Esophagus squamous epithelium (tissue), 5 donors: ENCODE measurements at places on chromosomes 7 and 10.

- DNase-seq: no peak
Observed at GRCh38 chr10:52818019-52818418, 45.4 kb upstream of the MBL2 start.

GRCh38 chr10:44325596-44326307 is 59.1 kb downstream of the CXCL12 start:
- no peak for DNase-seq

DNA sequence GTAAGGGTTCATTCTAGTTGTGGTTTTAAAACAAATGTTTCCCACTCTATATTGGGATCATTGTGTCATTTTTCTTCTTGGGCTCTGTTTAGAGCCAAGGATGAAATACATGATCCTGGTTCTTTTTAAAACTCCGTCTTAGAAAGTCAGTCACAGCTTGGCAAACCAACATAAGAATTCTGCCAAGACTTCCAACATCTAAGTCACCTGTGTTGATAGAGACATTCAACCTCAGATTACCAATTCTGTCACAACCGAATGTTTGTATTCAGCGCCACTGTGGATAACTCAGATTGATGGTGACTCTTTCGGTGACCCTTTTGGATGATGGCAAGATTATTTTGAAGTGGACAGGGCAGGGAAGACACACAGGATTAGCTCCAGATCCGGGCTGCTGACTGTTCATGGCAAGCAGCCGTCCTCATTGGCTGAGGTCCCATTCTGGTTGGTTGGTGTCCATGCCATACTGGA is 255.4 kb downstream of the ARHGAP21 start:
- DNase-seq: no peak

GRCh38 chr10:43128958-43129706 is 9.1 kb upstream of the CSGALNACT2 start:
- DNase-seq: no peak

DNA sequence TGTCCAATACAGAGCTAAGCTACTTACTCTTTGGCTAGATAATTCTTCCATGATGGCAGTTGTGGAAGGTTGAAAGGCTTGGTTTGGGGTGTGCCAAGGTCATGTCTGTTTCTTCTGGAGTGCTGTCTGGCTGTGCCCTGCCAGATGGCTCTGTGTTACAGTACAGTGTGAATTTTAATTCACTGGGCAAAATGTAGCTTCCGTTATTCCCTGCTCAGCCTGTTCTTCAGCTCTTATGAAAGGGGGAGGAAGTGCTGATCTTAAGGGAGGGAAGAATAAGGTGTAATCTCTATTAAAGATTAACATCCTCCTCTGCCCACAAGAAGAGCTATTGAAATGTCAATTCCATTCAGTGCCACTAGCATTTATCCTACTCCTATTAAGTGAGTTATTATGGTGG is 52.2 kb downstream of the SND1 start:
- no peak for DNase-seq

- no peak for DNase-seq
Observed at GRCh38 chr7:123562121-123562520, 4.5 kb upstream of the NDUFA5 start.

- DNase-seq: no peak
Observed at GRCh38 chr7:114160925-114161324, 242.1 kb upstream of the PPP1R3A start.

DNA sequence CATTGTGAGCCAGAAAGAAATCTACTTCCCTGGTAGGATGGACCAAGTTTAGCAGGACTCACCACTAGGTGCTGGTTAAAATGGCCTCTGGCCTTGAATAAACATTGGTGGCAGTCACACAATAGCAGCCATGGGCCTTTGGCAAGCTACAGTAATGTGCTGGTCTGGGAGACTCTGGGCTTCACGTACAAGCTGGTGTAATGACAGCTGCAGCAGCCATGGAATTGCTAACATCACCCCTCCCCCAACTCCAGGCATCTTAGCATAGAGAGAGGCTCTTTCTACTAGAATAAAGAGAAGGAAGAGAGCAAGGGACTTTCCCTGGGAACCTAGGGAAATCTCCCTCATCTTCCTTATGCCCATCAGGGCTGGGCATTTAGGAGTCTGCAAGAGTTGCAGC is 205.1 kb upstream of the SEMA3A start:
- DNase-seq: no peak

- DNase-seq: no peak
Observed at GRCh38 chr7:55088620-55089019, 69.8 kb downstream of the EGFR start.

DNA sequence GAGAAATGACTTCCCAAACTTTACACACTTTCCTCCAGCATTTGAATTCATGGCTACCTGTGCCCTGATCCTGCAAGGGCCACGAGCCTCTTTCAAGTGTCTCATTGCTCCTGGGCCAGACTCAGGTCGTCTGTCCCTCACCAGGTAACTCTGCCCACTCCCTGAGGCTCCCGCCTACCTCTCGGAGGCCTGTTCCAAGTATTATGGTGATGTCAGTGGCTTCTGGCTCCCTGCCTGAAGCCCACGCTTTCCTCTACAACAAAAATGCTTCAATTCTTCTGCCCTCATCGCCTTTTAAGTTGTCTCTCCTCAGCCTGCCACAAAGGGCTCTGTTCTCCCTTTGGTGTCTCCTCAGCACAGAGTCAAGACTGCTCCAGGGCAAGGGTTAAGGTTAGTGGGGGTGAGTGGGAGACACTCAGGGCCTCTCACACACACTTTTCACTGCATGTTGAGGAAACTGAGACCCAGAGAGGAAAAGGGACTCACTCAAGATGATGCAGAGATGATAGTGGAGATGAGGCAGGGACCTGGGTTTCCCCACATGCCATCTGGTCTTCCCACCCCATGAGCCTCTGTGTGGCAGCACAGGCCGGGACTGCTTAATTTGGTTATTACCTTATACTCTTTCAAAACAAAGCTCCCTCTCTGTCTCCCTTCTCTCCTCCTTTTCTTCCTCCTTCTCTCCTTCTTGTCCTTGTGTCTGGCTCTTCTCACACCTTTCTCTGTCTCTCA is 28.3 kb upstream of the EGR2 start:
- DNase-seq: no peak

DNA sequence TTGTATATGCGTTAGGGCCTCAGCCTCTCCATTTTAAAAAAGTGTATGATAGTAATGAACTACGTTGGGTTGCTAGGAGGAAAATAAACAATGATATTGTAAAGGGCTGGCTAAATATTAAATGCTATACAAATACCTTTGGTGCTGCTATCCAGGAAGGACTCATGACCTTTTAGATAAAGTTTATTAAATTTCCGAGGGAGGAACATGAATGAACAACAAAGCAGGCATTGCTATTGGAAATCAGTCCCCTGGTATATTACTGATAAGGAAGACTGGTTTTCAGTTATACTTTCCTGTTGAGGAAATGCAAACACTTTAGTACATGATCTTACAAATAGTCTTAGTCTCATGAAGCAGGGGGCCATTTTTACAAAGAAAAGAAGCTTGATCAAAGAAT is 17.2 kb upstream of the AGR2 start:
- no peak for DNase-seq

DNA sequence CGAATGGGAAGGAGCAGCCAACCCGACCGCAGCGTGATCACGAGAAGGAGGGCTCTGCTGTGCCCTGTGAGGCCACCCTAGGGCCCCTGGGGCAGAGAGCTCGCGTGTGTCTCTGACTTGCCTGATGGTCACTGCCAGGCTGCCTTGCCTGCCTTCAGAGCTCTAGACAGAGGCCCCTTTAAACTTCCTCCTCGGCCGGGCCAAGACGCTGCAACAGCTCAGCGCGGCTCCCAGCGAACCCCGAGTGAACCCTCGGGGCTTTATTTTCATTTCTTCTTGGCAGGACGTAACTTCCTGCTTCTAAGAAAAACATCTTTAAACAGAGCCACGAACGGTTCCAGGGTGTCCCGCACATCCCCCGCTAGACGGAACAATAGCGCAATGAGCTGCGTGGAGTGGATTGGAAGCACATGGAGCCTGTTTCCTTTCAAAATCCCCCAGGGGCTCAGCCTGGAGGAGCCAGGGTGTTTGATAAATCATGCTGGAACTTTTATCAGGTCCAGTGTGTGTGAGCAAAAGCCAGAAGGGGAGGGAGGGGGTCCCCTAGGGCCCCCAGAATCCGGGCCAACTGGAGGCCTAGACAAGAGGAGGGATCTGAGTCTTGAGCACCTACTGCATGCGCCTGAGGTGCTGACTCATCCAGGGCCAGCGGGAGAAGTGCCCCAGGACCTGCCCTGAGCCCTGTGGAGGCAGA is 134.1 kb upstream of the GDF10 start:
- DNase-seq: no peak

- DNase-seq: no peak
Observed at GRCh38 chr7:121123032-121123431, 134.5 kb downstream of the CPED1 start.

DNA sequence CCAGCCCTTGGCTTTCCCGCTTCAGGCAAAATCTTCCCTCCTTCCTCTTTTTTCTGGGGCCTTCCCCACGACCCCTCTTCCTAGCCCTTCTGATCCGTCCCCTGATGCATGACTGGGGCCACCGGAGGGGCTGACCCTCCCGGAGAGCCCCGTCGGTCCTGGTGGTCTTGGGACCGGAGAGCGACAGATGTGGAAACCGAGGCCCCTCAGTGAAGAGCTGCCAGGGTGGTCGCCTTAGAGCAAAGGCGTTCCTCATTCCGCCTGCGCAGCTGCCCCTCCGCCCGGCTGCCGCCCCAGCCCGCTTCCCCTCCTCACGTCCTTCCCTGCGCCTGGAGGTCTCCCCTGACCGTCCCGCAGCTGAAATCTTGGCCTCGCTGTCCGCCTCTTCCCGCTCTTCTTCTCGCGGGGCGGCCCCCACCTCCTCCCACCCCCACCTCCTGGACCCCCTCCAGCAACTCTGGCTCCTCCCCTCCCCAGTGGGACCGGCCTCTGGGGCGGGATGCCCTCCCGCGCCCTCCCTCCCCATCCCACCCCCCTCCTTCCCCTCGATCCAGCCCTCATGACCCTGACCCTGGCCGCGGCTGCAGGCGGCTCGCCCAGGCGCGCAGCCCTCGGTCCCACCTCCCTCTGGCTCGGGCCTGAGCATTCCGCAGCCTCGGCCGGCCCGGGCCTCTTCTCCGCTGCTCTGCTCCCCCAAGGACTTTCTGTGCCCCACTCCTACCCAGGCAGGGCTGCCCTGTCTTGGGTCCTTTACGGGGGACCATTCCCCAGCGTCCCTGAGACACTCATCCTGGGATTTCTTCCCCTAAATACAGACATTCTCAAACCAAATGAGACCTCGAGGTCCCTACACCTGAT is at the start of gene RARRES2:
Gene RARRES2, minus strand, starts transcription at position 367 of the 858 bp plus-strand sequence. CDS start 1,020 bp downstream, outside the sequence.
- DNase-seq: no peak

- DNase-seq: no peak
Observed at GRCh38 chr7:12609561-12609960, 39.0 kb downstream of the SCIN start.

- no peak for DNase-seq
Observed at GRCh38 chr10:83012866-83013265, 1126.4 kb upstream of the GHITM start.

DNA sequence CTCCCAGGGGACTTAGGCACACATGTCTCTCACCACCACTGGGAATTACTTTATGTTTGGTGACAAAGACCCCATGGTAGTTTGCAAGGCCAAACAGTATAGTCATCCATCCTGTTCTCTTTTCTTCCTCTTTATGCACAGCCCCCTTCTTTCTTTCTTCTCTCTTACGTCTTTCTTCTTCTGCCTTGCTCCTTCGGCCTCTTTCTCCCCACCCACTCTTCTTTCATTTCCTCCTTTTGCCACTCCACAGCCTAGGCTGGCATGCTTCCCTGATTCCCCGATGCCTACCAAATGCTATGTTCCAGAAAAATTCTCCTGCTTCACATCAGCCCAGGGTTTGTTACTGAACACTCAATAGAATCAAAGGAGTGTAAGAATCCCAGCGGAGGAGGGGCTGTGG is 62.4 kb upstream of the MKLN1 start:
- no peak for DNase-seq

DNA sequence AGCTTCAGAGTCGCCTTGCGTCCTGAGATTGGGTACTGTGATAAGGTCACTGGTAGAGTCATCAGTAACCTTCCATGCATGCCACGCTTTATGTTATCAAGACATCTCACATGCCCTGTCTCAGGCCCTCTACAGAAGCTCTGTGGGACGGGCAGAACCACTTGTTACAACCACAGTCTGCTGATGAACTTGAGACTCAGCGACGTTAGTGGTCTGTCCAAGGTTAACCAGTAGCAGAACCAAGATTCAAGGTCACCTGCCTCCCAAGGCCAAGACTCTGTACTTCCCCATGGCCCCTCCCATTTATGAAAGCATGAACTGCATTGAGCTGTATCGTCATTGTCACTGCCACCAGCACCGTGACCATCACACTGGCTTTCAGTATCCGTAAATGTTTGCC is 15.0 kb downstream of the IQCE start:
- no peak for DNase-seq

DNA sequence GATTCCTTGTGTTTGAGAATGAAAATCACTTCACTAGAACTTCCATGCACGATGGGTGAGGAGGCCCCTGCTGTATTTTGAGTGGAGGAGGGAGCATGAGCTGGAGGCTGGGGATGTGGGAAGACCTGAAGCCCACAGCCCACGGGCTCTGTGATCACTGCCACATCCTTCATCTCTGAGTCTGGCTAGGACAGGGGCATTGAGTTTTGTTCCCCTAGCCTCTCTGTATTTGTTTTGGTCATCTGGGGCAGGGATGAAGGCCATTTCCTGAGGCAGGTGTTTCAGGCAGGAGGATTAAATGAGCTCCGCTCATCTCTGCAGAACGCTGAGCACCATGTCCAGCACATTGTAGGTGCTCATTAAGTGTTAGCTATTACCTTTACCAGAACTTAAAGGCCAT is 293.6 kb downstream of the GLRX3 start:
- DNase-seq: no peak

DNA sequence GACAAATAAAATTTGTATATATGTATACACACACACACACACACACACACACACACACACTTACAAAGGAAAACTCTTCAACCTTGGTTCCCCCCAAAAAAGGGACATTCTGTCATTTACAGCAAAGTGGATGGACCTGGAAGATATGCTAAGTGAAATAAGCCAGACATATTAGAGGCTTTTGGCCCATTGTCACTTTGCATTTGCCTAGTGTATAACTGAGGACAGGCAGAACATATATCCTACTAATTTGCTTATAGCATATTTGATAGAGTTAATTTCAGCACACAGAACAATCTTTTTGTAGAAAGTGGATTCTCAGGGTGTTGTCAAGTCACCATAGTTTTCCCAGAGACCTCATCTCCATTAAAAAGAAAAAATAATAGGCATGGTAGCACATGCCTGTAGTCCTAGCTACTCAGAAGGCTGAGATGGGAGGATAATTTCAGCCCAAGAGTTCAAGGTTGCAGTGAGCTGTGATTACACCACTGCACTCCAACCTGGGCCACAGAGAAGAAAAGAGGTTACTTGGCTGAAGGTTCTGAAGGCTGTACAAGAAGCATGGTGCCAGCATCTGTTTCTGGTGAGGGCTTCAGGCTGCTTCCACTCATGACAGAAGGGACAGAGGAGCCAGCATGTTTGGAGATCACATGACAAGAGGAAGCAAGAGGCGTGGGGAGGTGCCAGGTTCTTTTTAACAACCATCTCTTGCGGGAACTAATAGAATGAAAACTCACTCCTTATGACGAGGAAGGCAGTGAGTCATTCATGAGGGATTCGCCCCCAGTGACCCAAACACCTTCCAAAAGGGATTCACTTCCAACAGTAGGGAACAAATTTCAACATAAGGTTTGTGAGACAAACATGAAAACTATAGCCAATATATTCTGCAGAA is 135.6 kb downstream of the TMEM168 start:
- DNase-seq: no peak
